ENCODE measurements at places on chromosomes 7 and 10.
A peak's percentile ranks its signal among the peaks of the same experiment; 100 is the strongest.

DNA sequence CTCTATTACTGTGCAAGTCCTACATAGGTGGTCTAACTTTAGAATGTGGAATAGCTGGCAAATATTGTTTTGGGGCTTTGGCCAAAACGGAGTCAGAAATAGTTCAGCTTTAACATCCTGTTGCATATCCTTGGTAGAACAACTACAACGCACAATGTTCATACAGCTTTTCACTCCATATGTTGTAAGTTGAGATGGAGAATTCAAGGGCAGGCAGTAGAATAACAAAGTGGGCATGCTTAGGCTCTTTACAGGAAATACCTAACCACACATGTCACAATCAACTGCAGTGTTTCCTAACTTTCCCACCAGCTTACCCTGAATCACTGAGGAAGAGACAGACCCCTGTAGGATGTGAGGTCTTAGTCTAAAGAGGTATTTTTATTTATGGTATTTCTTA lies 122.3 kb downstream of the PPP1R3A start:
- peak; percentile 31 for DNase-seq

- DNase-seq = no peak
Measured at GRCh38 chr7:8785081-8785480, 351.7 kb downstream of the NXPH1 start.

GRCh38 chr7:125065546-125065945 lies 135.9 kb upstream of the POT1 start:
- no peak for DNase-seq

DNA sequence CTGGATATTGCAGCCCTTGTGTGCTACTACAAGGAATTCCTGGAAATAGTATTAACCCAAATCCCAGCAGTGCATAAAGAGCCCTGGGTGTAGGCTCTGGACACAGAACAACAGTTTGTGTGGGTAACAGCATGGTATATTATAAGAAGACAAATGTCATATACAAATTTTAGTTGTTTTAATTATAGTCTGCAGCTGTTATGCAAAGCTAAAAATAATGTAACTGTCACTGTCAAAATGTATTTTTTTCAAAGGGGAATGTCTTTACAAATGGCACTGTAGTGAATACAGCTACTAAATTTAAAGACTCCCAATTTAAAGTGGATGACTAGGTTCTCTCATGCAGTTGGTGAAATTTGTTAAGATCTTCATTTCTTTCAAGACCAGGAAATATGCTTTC lies 339.0 kb downstream of the GPR37 start:
- no peak for DNase-seq

GRCh38 chr10:93440591-93441091 lies 41.5 kb downstream of the MYOF start:
- DNase-seq = no peak

GRCh38 chr10:20644421-20644820 lies 252.7 kb downstream of the NEBL start:
- DNase-seq = no peak

GRCh38 chr10:22453320-22453719 lies 108.0 kb downstream of the SPAG6 start:
- DNase-seq = no peak

DNA sequence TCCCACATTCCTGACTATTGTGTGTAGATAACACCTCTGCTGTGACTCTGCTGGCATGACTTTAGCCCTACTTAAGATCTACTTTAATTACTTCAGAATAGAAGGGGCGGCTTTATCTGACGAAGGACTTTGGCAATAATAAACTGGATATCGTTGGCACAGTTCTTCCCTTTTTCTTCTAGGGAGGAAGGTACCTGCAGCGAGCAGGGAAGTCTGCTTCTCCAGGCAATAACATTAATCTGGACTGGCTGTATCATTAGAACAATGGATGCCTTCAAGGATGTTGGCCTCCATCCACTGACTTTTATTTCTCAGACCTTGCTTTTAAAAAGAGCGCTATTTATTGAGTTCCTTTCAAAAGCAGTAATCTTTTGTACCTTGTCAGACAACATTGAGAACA lies 172.6 kb upstream of the THSD7A start:
- DNase-seq = no peak

- no peak for DNase-seq
Measured at GRCh38 chr10:97882142-97883091, 32.8 kb downstream of the GOLGA7B start.

GRCh38 chr7:94633687-94634086 lies 22.2 kb downstream of the SGCE start:
- DNase-seq = no peak

DNA sequence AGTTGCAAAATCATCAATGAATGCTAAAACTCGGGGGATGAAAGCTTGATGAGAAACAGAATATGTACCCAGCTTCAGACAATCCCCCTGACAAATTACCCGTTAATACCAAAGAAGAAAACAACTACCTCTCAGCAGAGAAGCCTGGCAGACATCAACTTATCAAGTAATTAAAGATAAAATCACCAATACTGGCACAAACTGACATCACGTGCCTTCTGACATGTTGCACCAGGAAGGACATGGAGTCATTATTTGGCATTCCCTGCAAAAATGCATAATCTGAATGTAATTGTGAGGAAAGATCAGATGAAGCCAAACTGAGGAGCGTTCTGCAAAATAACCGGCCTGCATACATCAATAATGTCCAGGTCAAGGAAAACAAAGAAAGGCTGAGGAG lies 7.7 kb downstream of the SLIT1 start:
- DNase-seq = no peak

- DNase-seq = no peak
Measured at GRCh38 chr7:134874407-134874806, 95.0 kb downstream of the CALD1 start.

- no peak for DNase-seq
Measured at GRCh38 chr7:129723679-129724078, 112.2 kb downstream of the NRF1 start.

DNA sequence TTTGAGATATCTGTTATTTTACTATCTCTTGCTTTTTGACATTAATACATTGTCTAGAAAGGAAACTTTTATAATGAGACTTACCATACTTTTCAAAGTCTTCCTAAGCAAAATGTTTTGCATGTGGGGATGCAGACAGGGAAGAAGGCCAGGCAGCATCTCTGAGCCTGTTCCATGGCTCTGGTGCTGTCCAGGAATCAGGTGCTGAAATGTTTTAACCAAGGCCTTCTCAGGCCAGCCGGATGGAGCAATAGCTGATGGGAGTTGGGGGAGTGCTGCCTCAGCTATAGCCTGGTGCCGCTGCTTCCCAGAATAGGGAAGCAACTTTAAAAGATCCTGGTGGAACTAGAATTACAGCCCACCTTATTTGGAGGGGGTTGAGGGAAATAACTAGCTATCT lies 38.5 kb downstream of the CRTAC1 start:
- no peak for DNase-seq

- DNase-seq = no peak
Measured at GRCh38 chr10:35335133-35336083, 901 bp upstream of the CCNY start.

- peak; percentile 11 for DNase-seq
Measured at GRCh38 chr10:63633677-63634487, 112.7 kb downstream of the REEP3 start.

All from NCI-H510A treated with DMSO at 0.1 percent for 48 hours (cell line).